ENCODE measurements at places on chromosomes 7 and 10. TPM values are rescaled to one million over a fixed set of nuclear protein-coding genes. Genes with fewer than 3 reads are reported as not detected.

CXCL12 gene
- not detected for total RNA-seq

DNA sequence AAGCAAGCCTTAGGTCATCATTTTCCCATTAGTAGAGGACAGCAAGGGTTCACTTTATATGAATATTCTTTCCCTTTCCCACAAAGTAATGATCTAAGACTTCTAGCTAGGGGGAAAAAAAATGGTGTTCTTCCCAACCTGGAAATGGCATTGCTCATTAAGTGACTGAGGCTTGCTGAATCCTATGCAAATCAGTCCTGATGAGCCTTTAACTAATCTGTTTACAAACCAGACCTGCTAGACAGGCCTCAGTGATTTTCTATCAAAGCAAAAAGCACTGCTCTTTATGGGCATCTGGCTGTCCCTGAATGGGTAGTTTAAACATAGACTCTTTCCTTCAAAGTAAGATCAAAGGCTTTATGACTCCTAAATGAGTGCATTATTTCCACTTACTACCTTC, 146.3 kb downstream of the HIBADH start:
- DNase-seq: no peak

DNA sequence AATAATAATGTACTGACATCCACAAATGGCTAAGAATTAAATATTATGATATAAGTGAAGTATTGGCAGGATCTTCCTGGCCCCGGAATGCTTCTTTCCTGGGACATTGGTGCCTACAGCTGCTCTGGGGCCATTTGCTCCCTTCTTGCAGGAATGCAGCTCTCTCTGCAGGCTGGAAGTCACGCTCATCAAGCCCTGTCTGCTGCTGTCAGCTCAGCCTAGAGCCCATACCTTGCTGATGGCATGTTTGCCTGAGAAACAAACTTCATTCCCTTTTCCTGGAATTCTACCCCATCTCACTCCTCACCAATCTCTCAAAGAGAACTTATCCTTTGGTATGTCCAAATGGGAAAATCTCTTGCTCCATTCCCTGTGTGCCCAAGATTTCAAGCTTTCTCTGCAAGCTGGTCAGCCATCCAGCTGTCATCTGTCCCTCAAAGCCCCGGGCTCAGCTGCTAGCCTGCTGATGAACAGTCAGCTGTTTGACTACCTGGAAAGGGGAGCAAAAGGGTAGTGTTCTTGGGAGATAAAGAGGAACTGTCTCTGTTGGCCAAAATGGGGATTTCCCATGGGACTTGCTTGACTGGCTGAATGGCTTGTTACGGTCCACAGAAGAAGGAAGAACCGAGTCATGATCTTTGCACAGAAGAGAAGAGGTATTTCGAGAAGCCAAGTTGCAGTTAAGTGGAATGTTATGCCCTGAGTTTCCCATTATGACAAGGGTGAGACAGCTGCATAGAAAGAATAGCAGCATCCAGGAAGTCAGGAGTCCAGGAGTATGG, 12.0 kb upstream of the RASSF4 start:
- DNase-seq: no peak

DNA sequence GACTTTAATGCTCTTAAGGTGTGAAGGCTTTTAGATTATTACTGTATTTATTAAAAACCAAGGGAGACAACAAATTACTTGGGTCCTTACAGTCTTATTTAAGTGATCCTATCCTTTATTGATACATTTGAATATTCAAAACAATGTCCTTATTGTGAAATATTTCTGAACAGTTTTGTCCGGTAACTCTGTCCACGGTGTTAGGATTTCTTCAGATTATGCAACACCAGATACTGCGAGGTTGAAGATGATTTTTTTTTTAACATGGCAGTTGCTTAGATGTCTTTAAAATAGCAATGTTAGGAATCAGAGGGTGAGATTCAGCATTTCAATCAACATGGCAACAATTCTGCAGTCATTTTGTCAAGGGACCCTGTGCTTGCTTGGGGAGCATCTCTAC, 176.5 kb downstream of the CSTF2T start:
- DNase-seq: no peak

GRCh38 chr10:90352288-90352687, 505.6 kb downstream of the HTR7 start:
- no peak for DNase-seq

GRCh38 chr10:103715430-103715829, 139.9 kb downstream of the SH3PXD2A start:
- DNase-seq: no peak
